CD4-positive, alpha-beta T cell treated with Interleukin-6 for 4 hours (primary cell): ENCODE measurements at places on chromosomes 13 and 19.

DNA sequence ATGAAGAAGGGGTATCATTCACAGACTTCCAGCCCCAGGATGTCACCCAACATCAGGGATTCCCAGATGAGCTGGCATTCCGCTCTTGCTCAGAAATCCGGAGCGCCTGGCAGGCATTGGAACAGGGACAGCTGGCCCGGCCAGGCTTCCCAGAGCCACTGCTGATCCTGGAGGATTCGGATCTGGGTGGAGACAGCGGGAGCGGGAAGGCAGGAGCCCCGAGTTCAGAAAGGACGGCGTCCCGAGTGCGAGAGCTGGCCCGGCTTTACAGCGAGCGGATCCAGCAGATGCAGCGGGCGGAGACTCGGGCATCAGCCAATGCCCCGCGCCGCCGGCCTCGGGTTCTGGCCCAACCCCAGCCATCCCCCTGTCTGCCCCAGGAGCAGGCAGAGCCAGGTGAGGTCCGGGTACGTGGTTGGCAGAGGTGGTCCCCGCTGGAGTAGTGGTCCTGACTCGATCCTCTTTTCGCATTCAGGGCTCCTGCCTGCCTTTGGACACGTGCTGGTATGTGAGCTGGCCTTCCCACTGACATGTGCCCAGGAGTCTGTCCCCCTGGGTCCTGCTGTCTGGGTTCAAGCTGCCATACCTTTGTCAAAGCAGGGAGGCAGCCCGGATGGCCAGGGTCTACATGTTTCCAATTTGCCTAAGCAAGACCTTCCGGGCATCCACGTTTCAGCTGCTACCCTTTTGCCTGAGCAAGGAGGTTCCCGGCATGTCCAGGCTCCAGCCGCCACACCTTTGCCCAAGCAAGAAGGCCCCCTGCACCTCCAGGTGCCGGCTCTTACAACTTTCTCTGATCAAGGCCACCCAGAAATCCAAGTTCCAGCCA lies 11.0 kb downstream of the PLEKHG2 start:
- DNase-seq, result no peak

DNA sequence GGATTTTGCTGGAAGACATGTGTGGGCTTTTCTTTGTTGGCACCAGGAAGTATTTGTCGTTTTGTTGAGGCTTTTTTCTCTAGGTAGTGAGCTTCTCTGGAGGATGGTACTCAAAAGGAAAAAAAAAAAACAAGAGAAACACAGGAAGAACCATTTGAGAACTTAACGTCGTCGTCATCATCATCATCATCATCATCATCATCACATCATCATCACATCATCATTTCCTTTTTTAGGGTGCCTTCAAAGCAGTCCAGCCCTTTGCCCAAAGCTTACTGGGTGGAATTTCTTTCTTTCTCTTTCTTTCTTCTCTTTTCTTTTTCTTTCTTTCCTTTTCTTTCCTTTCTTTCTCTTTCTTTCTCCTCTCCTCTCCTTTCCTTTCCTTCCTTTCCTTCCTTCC lies 2.2 kb upstream of the AMER2 start:
- no peak for DNase-seq

- DNase-seq, result no peak
Measured at GRCh38 chr19:23382955-23383354, 12.3 kb downstream of the ZNF91 start.

GRCh38 chr13:29733147-29733611 lies 117.2 kb downstream of the UBL3 start:
- no peak for DNase-seq

GRCh38 chr13:41740479-41740878 lies 220.4 kb downstream of the VWA8 start:
- DNase-seq, result no peak

DNA sequence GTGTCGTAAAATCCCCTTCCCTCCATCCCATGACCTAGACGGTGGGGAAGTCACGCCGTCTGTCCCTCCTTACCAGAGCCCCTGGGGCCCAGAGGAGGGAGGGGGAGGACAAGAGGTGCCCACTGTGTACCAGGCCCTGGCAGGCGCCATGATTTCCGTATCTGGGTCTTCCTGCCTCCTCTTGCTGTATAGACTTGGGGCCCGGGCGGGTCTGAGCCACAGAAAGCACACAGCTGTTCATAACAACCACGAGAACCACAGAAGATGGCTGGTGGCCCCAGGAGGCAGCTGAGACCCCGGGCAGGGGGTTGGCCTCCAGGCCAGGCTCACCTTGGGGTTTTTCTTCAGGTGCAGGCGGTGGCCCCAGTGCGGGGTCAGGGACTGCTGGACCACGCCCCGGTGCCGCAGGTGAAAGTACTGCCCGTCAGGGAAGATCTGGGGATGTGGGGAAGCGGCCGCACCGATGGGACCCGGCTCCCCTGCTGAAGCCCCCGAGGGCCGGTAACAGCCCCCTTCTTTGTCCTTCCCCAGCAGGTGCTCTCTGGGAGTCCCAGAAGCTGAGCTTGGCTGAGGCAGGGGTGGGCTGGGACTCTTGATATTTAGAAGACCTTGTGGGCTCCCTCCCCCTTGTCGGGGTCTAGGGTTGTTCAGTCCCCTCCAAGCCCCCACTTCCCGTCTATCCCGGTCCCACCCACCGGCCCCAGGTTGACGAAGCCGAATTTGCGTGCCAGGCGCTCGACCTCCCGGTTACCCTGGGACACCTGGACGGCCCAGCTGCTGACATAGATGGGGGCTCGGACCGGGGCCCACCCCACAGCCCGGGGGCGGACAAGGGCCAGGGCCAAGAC lies 463 bp downstream of the PCSK4 start:
- no peak for DNase-seq

- no peak for DNase-seq
Measured at GRCh38 chr19:271856-272255, 19.3 kb downstream of the PLPP2 start.

DNA sequence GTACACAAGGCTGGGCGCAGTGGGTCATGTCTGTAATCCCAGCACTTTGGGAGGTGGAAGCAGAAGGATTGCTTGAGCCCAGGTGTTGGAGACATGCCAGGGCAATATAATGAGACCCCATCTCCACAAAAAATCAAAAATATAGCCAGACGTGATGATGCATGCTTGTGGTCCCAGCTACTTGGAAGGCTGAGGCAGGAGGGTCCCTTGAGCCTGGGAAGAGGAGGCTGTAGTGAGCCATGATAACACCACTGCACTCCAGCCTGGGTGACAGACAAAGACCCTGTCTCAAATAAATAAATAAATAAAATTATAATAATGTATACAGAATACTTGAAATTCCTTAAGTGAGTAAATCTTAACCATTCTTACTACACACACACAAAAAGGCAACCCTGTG lies 127.7 kb downstream of the SPRY2 start:
- DNase-seq, result no peak
